Sigmoid colon (tissue), 7 donors: ENCODE measurements at places on chromosomes 6 and 20. TPM values are rescaled to one million over a fixed set of nuclear protein-coding genes. Genes with fewer than 3 reads are reported as not detected.

DNA sequence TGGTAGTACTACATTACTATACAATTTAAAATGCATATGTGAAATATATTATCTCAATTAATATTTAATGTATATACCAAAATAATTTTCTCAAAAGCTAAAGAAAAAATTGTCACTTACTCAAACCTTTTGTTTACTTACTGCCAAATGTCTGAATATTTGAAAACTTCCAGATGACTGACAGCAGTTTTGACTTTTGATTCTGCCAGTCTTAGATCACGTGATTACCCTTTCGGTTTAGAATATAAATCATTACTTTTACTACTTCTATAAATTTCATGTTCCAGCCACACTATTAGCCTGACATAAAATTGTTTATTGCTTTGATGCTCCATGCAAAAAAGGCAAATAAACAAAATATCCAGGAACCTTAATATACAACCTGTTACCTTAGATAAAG, 680.7 kb upstream of the ID4 start:
- no peak for DNase-seq

- DNase-seq: no peak
Measured at GRCh38 chr6:111087871-111088667, 766 bp downstream of the SLC16A10 start.

- no peak for DNase-seq
Measured at GRCh38 chr20:20955892-20956291, 150.3 kb downstream of the LINC00237 start.

The PERP gene
- 35.0 TPM for total RNA-seq

The OPN5 gene
- total RNA-seq: not detected

GRCh38 chr6:107716688-107717089, 107.4 kb downstream of the SCML4 start:
- no peak for DNase-seq

The TPD52L1 gene
- total RNA-seq: 74.9 TPM

DNA sequence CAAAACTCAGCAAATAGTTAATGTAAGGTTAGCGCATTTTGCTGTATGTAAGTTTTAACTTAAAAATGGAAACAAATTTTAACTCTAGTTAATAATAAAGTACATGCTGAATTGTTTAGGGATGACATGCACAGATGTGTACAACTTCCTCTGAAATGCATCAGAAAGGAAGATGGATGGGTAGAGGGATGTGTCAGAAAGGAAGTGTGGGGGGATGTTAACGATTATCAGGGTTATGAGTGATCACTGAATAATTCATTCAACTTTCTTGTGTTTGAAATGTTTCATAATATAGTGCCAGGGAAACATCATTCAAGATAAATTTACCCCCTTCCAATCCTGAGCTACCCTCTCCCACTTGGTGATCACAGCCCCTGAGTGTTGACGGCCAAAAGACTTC, 87.6 kb downstream of the FOXA2 start:
- DNase-seq: no peak
